Right ventricle myocardium inferior (tissue), 1 donor: ENCODE measurements at places on chromosomes 3 and 15. TPM values are rescaled to one million over a fixed set of nuclear protein-coding genes. Genes with fewer than 3 reads are reported as not detected.

DNA sequence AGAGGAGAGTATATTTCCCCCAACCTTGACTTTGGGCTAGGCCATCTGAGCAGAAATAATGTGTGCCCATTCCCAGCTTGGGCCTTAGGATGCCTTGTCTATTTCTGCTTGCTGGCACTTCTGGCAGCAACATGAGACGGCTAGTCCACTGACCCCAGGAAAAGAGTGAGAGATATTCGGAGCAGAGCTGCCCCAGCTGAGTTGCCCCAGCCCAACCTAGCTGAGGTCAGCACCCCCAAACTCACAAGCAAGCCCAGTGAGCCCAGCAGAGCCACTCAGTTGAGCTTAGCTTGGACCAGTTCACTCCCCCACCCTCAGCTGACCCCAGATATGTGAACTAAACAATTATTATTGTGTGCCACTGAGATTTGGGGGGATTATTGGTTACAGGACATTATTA is 20.2 kb downstream of the ITGA11 start:
- no peak for DNase-seq

The TIGIT gene
- not detected for total RNA-seq

The LOXL1 gene
- total RNA-seq, result 15.9 TPM

- DNase-seq, result no peak
Measured at GRCh38 chr3:81728766-81729544, 32.5 kb downstream of the GBE1 start.

The TLR9 gene
- total RNA-seq, result 0.38 TPM

- no peak for DNase-seq
Measured at GRCh38 chr3:160437083-160437455, 12.5 kb downstream of the TRIM59 start.

DNA sequence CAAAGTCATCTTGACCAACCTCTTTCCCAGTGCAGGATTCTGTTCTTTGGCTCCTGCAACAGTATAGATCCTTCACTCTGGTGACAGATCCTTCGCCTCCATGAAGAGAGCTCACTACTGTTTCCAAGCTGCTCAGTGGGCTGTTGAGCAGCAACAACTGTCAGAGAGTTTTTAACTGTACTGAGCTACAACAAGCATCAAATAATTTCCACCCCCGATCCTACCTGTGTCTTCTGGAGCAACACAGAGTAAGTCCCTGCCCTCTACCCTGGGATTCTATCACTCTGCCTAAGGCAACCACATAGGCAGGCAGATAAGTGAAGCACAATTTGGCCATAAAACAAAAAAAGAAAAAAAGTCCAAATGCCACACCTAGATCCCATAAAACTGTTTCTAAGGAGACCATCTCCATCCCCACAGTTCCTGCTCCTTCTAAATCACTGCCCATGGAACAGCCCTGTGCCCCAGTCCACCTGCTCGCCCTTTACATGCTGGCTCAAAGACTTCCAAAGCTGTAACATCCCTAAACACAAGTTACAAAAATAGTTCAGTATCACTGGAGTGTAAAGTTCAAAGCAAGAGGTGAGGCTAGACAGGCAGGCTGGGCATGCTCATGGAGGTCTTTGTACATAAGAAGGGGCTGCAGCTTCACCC is 37.8 kb upstream of the ANPEP start:
- no peak for DNase-seq

DNA sequence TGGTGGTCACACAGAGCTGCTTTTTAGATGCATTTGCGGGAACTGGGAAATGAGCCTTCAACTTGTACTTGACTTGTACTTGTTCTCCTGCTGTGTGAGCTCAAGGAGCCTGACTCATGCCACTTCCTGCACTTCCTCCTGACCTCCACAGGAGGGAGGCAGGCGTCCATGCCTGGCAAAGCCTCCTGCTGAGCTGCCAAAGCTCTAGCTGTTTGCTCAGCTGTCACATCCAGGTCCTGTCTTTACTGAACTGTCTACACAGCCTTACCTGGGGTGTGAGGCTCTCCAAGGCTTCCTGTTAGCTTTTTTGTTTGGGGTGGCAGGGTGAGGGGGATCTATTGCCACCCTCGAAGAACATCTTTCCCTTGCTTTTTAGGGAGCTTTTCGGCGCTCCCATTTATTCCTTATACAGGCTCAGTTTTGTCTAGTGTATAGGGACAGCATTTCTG is 6.4 kb downstream of the THPO start:
- DNase-seq, result peak; percentile 83

DNA sequence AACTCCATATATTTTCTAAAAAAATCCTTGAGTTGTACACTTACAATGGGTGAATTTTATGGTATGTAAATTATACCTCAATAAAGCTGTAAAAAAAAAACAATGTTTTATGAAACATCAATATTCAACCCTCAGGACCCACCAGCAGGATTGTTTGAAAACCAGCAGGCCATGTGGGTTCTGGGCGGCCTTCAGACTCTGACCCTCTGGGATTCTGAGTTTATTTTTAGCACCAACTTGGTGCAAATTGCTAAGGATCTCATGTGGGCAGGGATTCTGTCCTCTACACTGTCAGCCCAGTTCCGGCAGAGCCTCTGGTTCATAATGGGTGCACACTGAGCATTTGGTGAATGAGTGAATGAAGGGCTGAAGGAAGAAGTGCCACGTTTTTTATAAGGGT is 24.2 kb upstream of the TSEN2 start:
- DNase-seq, result no peak

DNA sequence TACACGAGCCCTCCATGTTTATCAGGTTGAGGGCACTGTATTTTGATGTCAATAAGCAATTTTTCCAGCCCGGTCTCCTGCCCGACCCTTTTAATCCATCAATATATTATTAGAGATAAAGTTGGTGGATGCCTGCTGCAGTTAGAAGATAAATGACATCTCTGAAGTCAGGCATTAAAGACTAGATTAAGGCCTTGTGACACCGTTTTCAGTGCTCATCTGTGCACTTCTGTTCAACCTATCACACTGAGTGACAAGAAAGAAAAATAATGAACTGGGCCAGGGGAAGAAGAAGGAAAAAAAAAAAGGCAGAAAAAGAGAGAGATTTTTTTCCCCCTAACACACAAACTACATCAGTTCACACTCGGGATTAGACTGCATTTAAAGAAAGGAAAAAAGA is 371.8 kb downstream of the IL20RB start:
- DNase-seq, result no peak

- peak; percentile 88 for DNase-seq
Measured at GRCh38 chr15:74616366-74616939, 817 bp downstream of the CLK3 start.

DNA sequence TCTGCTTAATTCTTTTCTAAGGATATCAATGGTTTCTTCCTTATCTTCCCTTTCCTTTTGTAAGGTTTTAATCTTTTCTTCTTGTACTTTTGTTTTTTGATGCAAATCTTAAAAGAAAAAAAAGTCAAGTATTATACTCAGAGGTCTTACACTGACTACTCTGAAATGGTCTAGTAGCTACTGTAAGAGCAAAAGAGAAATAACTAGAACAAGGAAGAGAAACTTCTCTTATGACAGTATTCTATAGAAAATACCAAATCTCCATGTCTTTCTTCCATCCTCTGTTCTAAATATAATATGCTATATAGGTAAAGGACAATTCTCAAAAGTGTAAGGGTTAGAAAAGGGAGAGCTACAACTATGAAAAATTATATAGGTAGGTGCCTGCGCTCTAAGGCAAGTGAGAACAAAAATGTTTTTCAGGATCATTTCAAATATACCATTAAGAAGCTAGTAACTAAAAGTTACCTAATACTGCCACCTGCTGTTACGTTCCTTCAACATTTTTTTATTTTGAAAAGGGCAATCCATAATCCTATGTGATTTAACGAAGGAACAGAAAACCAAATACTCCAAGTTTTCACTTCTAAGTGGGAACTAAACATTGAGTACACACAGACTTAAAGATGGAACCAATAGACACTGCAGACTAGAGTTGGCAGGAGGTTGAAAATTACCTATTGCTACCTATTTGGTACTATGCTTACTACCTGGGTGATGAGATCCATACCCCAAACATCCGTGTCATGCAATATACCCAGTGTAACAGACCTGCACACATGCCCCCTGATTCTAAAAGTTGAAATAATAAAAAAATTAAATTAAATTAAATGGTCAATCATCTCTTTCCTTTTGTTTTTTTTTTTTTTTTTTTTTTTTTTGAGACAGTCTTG is 36.7 kb downstream of the CIP2A start:
- DNase-seq, result no peak

DNA sequence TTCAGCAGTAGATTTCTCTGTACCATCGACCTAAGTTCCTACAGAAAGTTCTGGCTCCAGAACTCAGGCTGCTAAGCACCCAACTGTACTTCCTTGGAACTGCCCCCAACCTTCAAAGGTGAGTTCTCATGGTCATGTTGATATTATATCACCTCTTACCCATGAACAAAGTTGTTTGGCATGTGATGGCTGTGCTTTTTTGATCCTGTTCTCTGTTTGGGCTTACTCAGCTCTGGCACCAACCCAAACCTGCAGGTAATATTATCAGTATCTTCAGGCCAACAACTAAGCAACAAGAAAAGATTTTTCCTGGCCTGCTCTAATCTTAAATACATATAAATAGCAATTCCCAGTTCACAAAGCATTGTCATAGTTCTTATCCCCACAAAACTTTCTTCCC is 318.7 kb upstream of the LMCD1 start:
- no peak for DNase-seq

DNA sequence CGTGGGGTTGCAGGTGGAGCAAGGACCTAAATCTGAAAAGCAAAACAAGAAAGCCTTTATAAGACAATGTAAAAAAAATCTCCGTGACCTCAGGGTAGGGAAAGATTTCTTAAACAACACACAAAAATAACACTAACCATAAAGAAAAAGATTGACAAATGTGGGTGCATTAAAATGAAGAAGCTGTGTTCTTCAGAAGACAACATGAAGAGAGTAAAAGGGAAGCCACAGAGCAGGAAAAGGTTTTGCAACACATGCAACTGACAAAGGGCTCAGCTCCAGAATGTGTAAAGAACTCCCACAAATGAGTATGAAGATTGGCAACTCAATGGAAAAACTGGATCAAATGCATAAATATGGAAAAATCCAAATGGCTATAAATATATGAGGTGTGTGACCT is 74.2 kb downstream of the MAGEF1 start:
- DNase-seq, result no peak

The CGNL1 gene
- 10.0 TPM for total RNA-seq

DNA sequence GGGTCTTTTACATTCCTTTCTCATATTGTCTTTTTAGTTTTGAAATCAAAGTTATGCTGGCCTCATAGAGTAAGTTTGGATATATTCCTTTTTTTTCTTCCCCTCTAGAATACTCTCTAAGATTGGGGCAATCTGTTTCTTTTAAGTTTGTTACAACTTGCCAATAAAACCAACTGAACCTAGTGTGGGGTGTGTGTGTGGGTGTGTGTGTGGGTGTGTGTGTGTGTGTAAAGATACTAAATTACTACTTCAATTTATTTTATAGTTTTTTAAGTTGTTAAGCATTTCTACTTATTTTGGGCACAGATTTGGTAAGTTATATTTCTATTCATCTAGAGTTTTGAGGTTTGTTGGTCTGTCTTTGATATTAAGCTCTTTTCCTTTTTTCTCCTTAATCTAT is 198.2 kb upstream of the TMC3 start:
- no peak for DNase-seq
